ENCODE measurements at places on chromosomes 16 and 17.

DNA sequence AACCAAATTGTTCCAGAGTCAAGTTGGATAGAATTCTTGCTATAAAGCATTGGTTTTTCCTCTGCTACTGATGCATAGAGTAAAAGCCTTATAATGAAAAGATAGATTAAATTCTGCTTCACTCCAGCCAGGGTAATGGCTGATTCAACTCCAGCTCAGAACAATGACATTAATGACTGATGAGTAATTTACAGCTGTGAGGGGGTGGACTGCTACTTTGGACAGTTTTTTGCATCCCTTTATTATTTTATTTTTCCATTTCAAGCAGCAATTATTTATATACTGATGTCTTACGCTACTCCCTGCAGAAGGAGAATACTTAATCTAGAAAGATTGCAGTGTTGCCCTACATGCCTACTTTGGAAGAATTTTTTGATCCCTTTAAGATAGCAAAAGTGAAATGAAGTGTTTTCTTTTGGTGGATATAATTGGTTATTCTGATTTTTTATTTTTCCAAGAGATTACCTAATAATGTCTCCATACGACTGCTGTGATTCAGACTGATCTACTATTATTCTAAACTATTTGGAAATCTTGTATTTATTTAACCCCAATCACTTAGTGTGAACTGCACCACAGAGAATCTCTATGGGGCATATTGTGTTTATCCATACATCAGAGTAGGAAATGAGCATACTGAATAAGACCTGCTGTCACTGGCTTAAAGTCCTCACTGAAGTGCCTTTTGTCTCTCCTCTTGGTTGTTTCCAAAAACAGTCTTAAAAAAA lies 149.5 kb downstream of the TRIM37 start:
- no peaks in the 10 kb centered on the region for H3K27me3 ChIP-seq
- no peak for DNase-seq
- H3K4me1 ChIP-seq = no peaks in the 10 kb centered on the region
- H3K4me3 ChIP-seq = no peak overlapping the region
- no peaks in the 10 kb centered on the region for H3K36me3 ChIP-seq

DNA sequence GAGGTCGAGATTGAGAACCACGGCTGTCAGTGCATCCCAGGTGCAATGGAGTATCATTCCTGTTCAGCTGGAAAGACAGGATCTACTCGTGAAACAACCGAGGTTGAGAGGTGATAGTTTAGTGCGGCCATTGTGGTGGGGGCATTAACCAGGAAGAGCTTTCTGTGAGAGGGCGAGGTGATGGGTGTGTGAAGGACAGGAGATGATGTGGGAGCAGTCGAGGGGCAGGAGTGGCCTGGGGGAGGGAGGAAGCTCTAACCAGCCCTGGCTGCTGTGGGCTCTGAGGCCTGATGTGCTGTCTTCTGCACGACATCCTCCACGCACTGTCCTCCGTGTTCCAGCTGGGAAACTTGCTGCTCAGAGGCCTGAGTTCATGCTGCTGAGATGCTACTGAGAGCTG lies 22.0 kb downstream of the GOSR2 start:
- H3K4me1 ChIP-seq = peaks cover 27% of the 10 kb centered on the region
- no peaks in the 10 kb centered on the region for H3K27me3 ChIP-seq
- no peaks in the 10 kb centered on the region for H3K36me3 ChIP-seq
- no peak overlapping the region for H3K27ac ChIP-seq
- no peak overlapping the region for H3K4me3 ChIP-seq

GRCh38 chr16:13999895-14000425 lies 71.2 kb upstream of the MRTFB start:
- no peaks in the 10 kb centered on the region for H3K36me3 ChIP-seq
- no peak overlapping the region for H3K4me3 ChIP-seq
- H3K4me1 ChIP-seq = peaks cover 11% of the 10 kb centered on the region
- no peak overlapping the region for H3K27ac ChIP-seq

GRCh38 chr16:18039931-18040330 lies 296.6 kb downstream of the NPIPA8 start:
- DNase-seq = no peak
- no peaks in the 10 kb centered on the region for H3K27me3 ChIP-seq
- H3K27ac ChIP-seq = no peak overlapping the region
- no peaks in the 10 kb centered on the region for H3K36me3 ChIP-seq
- no peak overlapping the region for H3K4me3 ChIP-seq

GRCh38 chr17:48100591-48101011 lies 677 bp downstream of the CBX1 start:
- peak; percentile 89 for DNase-seq
- H3K36me3 ChIP-seq = no peaks in the 10 kb centered on the region
- peak overlapping the region; percentile 87 for H3K4me3 ChIP-seq
- peak overlapping the region; percentile 95 for H3K27ac ChIP-seq
- H3K4me1 ChIP-seq = peaks cover 7% of the 10 kb centered on the region

DNA sequence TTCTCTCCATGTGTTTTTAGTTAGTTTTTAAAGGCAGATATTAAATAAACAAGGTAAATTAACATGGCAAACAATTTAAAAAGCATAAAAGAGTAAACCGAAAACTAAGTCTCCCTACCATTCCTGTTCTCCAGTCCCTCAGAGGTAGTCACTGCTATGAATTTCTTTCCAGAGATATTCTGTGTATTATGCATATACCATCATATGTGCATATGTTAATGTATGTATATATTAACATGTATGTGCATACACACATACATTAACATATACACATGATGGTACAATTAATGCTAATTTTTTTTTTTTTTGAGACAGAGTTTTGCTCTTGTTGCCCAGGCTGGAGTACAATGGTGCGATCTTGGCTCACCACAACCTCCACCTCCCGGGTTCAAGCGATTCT lies 32.5 kb downstream of the TANGO6 start:
- H3K4me1 ChIP-seq = no peaks in the 10 kb centered on the region
- H3K27ac ChIP-seq = no peak overlapping the region
- H3K27me3 ChIP-seq = no peaks in the 10 kb centered on the region
- no peak for DNase-seq
